ENCODE measurements at places on chromosomes 3 and 15.

- DNase-seq, result no peak
Measured at GRCh38 chr15:77982127-77982490, 95.4 kb downstream of the TBC1D2B start.

DNA sequence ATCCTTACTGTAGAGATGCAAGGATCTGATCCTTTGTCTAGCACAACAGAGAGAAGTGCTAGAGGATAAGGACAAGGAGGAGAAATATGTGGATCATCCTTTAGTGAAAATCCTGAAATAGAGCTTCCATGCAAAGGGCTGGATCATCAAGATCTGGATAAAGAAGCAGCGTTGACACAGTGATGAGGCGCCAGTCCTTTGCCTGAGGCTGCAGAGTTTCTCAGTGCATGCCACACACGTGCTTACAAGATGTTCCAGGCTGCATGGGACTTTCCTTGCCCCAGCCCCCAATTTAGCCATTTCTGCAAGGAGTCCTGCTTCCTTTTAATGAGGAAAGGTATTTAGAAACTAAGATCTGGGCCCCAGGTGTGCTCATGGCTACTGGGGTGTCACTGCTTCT, 7.2 kb upstream of the ABTB1 start:
- peak; percentile 49 for DNase-seq

DNA sequence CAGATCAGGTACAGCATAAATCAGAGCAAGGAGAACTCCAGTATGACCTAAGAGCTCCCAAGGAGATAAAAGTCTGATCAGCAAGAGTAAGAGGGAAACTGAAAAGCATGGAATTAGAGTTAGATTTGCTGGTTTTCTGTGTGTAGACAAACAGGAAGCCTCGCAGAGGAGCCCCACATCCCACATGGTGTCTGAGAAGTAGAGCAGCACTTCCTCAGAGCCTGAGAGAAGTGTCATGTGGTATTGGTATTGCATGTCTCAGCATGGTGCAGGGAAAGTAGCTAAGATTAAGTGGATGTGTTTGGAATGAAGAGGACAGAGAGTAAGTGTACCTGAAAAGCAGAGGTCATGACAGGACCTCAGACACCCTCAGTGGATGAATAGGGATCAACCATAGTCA, 175.4 kb upstream of the GBE1 start:
- no peak for DNase-seq

DNA sequence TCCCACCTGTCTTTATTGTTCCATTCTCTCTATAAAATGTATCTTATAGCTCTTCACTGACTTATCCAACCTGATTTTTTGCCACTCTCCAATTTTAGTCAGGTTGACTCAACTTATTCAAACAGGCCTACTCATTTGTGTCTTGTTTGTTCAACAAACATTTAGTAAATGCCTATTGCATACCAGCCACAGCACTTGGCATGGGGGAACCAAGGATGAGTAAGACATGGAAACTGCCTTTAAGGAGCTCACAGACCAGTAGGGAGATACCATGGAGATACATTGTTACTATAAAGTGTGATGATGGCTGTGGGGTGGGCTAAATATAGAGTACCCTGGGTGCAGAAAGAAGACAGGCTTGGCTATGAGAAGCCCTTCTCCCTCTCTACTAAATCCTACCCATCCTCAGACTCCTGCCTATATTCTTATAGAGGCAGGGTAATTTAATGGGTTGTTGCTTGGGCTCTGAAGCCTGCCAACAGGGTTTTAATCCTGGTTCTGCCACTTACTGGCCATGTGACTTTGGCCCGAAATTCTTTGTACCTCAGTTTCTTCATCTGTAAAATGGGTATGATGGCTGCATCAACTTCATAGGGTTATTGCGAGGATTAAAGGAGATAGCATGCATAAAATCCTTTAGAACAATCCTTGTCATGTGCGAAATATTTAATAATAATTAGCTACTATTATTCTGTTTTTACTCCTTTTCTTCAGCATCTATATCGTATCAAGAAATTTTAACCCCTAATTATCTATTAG, 348.5 kb upstream of the UMPS start:
- no peak for DNase-seq

DNA sequence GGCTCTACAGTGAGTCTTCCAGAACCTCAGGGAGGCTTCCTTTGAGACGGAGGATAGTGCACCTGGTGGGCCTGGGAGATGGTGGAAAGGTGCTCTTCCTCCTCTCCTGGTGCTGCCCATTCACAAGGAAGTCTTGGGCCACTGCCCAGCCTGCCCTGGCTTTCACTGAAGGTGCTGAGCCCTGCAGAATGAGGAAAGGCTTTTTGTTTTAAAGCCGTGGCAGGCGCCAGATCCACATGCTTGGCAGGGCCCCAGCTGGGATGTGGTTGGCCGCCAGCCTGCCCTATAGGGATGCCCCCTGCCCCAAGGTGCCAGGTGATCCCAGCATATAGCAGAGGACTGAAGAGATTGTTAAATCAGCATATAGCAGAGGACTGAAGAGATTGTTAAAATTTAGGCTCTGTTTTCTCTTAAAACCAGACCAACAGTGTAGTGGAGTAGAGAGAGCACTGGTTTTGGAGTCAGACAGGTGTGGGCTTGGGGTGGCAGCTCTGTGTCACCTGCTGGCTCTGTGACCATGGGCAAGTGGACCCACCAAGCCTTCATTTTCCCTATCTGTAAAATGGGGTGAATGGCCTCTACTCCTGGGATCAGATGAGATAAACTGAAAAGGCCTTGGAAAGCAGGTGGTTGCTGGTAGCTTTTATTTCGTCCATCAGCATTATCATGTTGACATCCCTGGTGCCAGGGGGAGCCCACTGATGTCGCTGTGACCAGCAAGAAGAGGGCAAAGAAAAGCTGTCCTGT, 53.3 kb downstream of the SLC6A6 start:
- DNase-seq, result no peak

GRCh38 chr3:107132674-107133073, 244.6 kb upstream of the CCDC54 start:
- no peak for DNase-seq

DNA sequence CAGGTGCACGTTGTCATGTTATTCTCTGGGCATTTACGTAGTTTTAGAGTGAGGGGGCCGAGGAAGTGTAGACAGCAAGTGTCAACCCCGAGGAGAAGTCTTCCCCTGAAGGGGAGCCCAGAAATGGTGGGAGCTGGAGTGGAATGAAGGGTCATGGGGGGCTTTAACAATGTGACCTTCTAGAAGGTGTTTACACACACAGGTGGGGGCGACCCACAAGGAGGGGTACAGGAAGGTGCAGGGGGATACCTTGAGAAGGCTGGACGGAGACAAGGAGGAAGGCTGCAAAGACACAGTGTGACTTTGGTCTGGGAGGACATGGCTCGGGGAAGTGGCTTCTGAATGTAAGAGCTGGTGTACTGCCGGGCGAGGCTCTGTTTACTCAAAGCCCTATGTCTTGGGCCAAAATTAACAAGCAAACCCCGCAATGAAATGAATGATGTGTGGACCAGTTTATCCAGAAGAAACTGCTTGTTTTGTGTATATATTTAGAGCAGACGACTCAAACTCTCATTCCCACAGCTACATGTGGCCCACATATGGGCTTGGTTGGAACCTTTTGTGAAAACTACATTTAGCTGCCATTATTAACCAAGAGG, 18.7 kb downstream of the TRPM1 start:
- peak; percentile 53 for DNase-seq

DNA sequence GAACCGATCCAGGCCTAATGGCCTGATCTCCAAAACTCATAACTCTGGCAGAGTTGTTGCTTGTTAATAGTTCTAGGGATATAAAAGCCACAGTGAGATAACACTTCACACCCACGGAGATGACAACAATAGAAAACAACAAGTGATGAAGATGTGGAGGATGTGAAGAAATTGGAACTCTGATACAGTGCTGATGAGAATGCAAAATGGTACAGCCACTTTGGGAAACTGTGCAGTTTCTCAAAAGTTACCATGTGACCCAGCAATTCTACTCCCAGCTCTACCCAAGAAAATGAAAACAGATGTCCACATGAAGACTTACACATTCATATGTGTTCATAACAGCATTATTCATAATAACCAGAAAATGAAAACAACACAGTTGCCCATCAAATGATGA, 3.8 kb downstream of the CMTM7 start:
- DNase-seq, result no peak

GRCh38 chr15:36599620-36600433, 20.4 kb downstream of the CDIN1 start:
- DNase-seq, result no peak

DNA sequence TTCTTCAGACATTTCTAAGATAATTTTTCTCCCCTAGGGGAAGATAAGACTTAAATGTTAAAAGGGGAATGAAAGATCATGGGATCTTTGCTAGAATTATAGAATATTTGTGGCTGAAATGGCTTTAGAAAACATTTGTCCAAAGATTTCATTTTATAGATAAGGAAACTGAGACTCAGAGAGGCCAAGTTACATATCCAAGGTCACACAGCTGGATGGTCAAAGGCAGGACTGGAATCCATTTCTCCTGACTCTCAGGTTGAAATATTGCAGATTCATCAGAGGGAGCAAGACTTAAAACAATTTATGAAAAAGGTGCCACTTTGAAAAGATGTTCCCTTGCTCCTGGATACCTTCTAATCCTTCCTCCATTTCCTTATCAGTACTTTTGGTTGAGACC, 19.5 kb upstream of the LEKR1 start:
- DNase-seq, result no peak

GRCh38 chr3:81645248-81645647, 116.2 kb downstream of the GBE1 start:
- no peak for DNase-seq

DNA sequence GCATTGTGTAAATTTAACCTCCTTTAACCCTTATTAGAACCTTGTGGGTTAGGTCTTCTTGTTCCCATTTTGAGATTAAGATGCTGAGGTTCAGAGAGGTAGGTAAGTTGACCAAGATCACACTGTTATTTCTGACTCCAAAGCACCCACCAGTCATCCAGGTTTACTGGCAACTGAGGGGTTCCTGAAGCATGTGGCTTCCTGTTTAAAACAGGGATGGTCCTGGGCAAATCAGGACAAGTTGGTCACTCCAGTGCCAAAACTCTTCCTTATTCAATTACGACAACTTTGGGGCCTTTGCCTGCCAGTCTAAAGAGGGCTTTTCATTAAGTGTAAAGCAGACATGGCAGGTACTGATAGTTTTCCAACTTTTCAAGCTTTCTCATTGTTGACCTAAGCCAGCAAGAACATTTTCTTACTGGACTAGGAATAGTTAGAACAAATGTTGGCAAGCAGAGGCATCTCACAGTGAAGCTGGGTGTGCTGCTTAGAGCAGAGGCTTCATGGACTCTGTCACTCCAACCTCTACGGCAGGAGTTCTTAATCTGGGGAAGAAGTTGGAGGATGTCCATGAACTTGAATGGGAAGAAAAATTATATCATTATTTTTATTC, 149.4 kb upstream of the ADAMTS9 start:
- DNase-seq, result no peak

GRCh38 chr3:39140341-39140971, 12.9 kb downstream of the CSRNP1 start:
- DNase-seq, result no peak

- DNase-seq, result no peak
Measured at GRCh38 chr3:146972726-146973125, 367.6 kb upstream of the PLSCR5 start.

GRCh38 chr15:100096248-100096600, 245.6 kb downstream of the ADAMTS17 start:
- DNase-seq, result peak; percentile 60

Data from osteocyte (in vitro differentiated cells).